Activated CD8-positive, alpha-beta T cell treated with anti-CD3 and anti-CD28 coated beads for 36 hours (primary cell): ENCODE measurements at places on chromosomes 4 and X. TPM values are rescaled to one million over a fixed set of nuclear protein-coding genes. Genes with fewer than 3 reads are reported as not detected.

DNA sequence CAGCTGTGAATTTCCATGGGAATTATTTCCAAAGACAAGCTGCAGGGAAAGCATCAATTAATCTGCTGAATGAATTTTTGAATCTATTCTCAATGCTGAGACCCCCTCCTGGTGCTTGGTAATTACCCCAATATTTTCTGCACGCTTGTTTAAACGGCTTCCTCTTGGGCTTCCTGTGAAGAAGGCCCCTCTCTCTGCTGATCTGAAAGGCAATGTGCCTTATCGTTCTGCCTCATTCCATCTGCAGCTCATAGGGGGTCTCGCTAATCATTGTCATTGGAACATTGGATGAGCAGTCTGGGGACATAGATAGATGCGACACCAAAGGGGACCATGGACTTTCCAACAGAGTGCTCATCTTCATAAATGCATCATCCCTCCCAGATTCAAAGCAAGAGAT lies 851.6 kb downstream of the PDHA2 start:
- no peak overlapping the region for H3K4me3 ChIP-seq
- H3K27me3 ChIP-seq: no peaks in the 10 kb centered on the region
- no peaks in the 10 kb centered on the region for H3K36me3 ChIP-seq

The TRIM61 gene
- 1.2 TPM for total RNA-seq

- DNase-seq: no peak
- no peak overlapping the region for H3K4me3 ChIP-seq
- no peaks in the 10 kb centered on the region for H3K36me3 ChIP-seq
- H3K27ac ChIP-seq: no peak overlapping the region
- H3K4me1 ChIP-seq: peaks cover 10% of the 10 kb centered on the region
Observed at GRCh38 chr4:88939697-88940096, 117.3 kb downstream of the FAM13A start.

The GRK4 gene
- total RNA-seq: 3.0 TPM

DNA sequence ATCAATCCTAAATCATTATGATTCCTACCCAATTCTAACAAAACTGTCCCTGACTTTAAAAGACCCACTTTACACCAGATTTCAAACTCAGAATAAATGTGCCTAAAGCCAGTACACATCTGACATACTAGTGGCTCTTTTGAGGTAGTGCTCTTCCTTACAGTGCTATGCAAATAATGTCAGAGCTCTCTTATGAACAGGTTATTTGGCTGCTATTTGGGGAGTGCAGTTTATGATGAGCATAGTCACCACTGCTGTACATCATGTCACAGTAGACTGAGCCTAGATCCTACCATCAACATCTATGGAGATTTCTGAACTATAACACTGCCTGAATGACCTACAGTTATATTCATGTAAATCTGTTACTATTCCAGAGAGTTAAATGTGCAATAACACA lies 50.4 kb upstream of the PAGE5 start:
- H3K36me3 ChIP-seq: no peaks in the 10 kb centered on the region
- H3K4me3 ChIP-seq: no peak overlapping the region
- no peak overlapping the region for H3K27ac ChIP-seq
- no peaks in the 10 kb centered on the region for H3K4me1 ChIP-seq
- no peaks in the 10 kb centered on the region for H3K27me3 ChIP-seq

DNA sequence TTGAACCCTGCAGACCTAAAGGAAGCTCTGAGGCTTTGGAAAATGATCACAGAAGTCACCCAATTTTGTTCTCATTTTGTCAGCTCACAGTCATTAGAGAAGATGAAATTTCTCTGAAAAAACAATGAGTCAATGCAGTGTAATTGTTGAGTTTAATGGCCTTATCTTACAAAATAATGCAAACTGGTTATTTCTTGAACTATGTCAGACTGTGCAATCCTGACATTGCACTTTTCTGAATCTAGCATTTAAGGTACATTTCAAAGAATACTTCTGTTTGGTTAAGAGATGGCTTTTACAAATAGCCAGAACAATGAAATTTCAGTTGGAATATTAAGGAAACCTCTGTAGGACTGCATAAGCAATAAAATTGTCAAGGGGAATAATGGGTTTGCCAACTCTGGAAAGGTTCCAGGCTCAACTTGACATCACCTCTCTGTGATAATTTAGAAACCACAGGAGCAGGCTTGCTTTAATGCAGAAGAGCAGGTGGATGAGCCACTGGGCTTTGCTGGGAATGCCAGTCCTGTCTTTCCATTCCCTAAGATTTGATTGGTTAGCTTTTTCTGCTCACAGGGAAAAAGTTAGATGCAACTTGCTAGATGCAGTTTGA lies 222.8 kb downstream of the FRMPD4 start:
- no peaks in the 10 kb centered on the region for H3K36me3 ChIP-seq
- H3K4me3 ChIP-seq: no peak overlapping the region
- no peaks in the 10 kb centered on the region for H3K4me1 ChIP-seq
- DNase-seq: no peak
- no peak overlapping the region for H3K27ac ChIP-seq

GRCh38 chr4:81796790-81797528 lies 325.3 kb upstream of the RASGEF1B start:
- DNase-seq: no peak
- peak overlapping the region; percentile 17 for H3K27ac ChIP-seq
- no peaks in the 10 kb centered on the region for H3K27me3 ChIP-seq
- H3K36me3 ChIP-seq: no peaks in the 10 kb centered on the region
- no peak overlapping the region for H3K4me3 ChIP-seq

GRCh38 chrX:27924718-27925117 lies 56.5 kb downstream of the DCAF8L1 start:
- H3K4me3 ChIP-seq: no peak overlapping the region
- no peak overlapping the region for H3K27ac ChIP-seq
- no peaks in the 10 kb centered on the region for H3K27me3 ChIP-seq
- H3K36me3 ChIP-seq: no peaks in the 10 kb centered on the region
- no peaks in the 10 kb centered on the region for H3K4me1 ChIP-seq

DNA sequence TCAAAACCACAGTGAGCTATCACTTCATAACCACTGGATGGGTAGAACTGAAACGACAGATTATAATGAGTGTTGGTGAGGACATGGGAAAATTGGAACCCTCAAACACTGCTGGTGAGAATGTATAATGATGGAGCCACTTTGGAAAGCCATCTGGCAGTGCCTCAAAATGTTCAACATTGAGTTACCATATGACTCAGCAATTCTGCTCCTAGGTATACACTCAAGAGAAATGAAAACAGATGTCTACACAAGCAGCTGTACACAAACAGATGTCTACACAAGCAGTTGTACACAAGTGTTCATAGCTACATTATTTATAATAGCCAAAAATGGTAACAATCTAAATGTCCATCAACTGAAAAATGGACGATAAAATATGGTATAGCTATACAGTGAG lies 143.9 kb downstream of the PDGFRA start:
- no peak overlapping the region for H3K27ac ChIP-seq
- peaks cover 7% of the 10 kb centered on the region for H3K27me3 ChIP-seq
- H3K4me1 ChIP-seq: no peaks in the 10 kb centered on the region
- no peak for DNase-seq
- H3K36me3 ChIP-seq: no peaks in the 10 kb centered on the region
- no peak overlapping the region for H3K4me3 ChIP-seq

The PRICKLE3 gene
- 25.9 TPM for total RNA-seq

DNA sequence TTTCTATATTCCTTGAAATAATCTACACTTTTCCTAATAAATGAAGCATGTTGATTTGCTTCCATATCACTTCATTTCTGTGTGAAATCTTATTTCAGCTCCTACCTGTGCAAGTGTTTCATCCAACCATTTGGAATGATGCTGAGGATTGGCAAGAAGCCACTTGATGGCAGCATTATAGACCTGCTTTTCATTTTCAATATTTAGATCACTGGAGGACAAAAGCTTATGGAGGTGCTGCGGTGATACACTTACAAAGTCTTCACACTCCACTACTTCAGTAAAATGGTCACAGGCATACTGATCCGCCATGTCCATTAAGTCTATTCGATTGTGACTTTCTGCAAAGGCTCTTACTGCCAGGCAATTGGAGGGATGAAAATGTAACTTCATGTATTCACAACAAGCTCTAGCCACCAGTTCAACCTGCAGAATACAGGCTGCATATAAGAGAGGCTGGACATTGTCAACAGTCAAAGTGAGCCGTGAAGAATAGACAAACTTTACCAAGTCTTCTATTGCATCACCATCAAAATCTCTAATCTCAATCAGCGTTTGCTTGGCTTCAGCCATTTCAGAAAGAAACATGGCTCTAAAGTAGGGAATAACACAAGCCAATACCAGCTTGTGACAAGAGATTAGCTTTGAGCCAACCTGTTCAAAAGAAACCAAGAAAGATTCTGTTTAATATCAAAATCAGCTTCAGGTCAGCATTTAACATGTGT lies 35.1 kb downstream of the KLHL8 start:
- H3K27me3 ChIP-seq: no peaks in the 10 kb centered on the region
- H3K36me3 ChIP-seq: no peaks in the 10 kb centered on the region
- DNase-seq: no peak

- no peaks in the 10 kb centered on the region for H3K36me3 ChIP-seq
- no peaks in the 10 kb centered on the region for H3K27me3 ChIP-seq
- H3K4me1 ChIP-seq: peaks cover 6% of the 10 kb centered on the region
- no peak within 1 kb of the TSS for H3K27ac ChIP-seq
- no peak within 1 kb of the TSS for H3K4me3 ChIP-seq
Observed at GRCh38 chr4:74308215-74308614, at the start of gene EPGN. EPGN (plus strand) TSS chr4:74308470; CDS start chr4:74308534, 64 bp downstream.

GRCh38 chrX:74383611-74384010 lies 37.7 kb upstream of the SLC16A2 start:
- no peaks in the 10 kb centered on the region for H3K36me3 ChIP-seq
- H3K27ac ChIP-seq: no peak overlapping the region
- no peaks in the 10 kb centered on the region for H3K4me1 ChIP-seq
- peak; percentile 39 for DNase-seq

The SSX4B gene
- total RNA-seq: not detected

The ABLIM2 gene
- 0.32 TPM for total RNA-seq

GRCh38 chrX:101668143-101668542 lies 8.5 kb upstream of the ARMCX2 start:
- peaks cover 2% of the 10 kb centered on the region for H3K4me1 ChIP-seq
- H3K36me3 ChIP-seq: no peaks in the 10 kb centered on the region
- H3K27ac ChIP-seq: no peak overlapping the region
- no peaks in the 10 kb centered on the region for H3K27me3 ChIP-seq
- DNase-seq: no peak

GRCh38 chr4:86159216-86159615 lies 200.6 kb downstream of the MAPK10 start:
- H3K36me3 ChIP-seq: no peaks in the 10 kb centered on the region
- H3K27me3 ChIP-seq: no peaks in the 10 kb centered on the region
- no peak overlapping the region for H3K27ac ChIP-seq
- no peak overlapping the region for H3K4me3 ChIP-seq
- no peaks in the 10 kb centered on the region for H3K4me1 ChIP-seq
